Posterior vena cava (tissue), 2 donors: ENCODE measurements at places on chromosomes 4 and X. TPM values are rescaled to one million over a fixed set of nuclear protein-coding genes. Genes with fewer than 3 reads are reported as not detected.

DNA sequence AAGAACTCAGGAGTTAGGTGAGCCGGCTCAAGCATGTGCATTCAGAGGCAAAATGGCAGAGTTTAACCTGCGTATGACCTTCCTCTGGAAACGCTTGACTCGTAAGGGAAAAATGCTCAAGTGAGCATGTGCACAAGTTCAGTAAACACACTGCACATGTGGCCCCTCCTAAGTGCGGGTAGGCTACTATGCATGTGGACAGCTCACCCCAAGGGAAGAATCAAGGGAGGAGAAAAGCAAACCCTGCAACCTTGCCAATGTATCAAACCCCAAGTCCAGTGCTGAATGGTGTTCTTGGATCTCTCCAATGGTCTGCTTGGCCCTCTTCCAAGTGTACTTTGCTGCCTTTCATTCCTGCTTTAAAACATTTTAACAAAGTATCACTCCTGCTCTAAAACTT is 407.1 kb downstream of the ADAM29 start:
- no peak for DNase-seq

GRCh38 chr4:69025191-69025998 is 70.9 kb upstream of the UGT2B7 start:
- DNase-seq = no peak

Gene FGFR3
- total RNA-seq = 2.4 TPM

Gene ADGRG2
- 1.0 TPM for total RNA-seq
